ENCODE measurements at places on chromosomes 5 and 9.

GRCh38 chr9:6673326-6674025, 27.9 kb upstream of the GLDC start:
- no peak for DNase-seq

- DNase-seq = no peak
Observed at GRCh38 chr5:78399116-78399515, 38.7 kb downstream of the SCAMP1 start.

DNA sequence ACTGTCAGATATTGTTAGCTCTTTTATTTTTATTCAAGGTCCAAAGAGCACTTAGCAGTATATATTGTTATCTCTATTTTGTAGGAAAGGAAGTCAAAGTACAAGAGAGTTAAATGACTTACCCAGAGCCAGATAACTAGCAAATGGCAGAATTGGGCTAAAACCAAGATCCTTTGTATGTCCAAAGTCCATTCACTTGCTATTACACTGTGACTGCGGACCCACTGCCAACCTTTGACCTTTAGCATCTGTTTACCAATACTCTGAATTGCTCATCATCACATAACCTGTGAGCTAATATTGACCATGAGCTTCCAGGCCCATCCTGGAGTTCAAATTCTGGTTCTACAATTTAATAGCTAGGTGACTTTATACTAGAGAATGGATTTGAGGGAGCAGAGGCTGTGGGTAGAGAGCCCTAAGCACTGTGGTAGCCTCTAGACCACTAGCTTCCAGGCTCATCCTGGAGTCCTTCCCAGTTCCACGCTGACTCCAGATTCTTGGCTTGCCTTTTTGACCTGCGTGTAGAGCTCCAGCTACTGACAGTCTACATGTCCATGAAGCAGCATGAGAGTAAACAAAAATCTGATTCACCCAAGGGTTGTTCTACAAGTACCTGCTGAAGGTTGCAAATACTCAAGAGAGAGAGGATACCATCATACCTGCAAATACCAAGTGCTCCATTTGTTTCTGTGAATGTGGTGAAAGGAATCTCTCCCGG, 424.0 kb downstream of the SH3GL2 start:
- DNase-seq = no peak

- DNase-seq = no peak
Observed at GRCh38 chr9:97766092-97766491, 69.0 kb upstream of the XPA start.

DNA sequence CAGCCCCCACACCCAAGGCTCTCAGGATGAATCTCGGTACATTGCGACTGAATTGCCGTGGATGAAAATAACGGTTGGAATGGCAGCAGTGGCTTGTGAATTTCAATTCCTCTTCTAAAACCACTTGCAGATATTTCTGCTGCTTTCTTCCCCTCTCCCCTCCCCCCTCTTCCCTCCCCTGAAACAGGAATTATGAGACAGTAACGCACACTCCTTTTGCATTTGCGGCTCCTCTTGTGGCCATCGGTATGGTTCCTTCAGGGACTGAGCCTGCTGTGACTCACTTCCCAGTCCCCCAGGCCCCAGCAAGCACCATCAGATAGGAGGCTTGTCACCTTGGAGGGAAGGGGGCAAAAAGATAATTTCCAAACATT, 9.7 kb downstream of the DCANP1 start:
- no peak for DNase-seq

GRCh38 chr5:143207563-143208364, 195.7 kb downstream of the NR3C1 start:
- no peak for DNase-seq

DNA sequence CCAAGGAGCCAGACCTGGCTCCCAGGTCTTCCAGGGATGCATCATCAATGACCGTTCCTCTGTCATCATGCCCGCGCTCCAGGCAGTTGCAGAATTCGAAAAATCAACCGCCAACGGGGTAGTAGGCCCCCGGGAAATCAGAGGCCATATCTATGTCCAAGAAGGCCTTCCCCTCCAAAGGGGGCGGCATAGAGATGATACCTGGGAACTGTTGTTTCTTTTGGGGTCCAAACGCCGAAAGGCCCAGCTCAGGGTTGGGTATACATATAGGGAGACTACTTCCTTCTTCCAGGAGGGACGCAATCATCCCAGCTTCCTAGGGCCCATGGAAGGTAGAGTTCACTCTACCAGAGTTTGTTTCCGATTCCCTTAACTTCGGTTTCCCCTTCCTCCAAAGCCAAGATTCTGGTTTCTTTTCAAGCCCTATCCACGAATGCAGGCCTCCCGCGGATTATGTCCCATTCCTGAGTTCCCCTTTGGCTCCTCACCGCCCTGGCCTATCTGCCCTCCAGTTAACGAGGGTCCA, 754 bp downstream of the DCAF12 start:
- DNase-seq = no peak

DNA sequence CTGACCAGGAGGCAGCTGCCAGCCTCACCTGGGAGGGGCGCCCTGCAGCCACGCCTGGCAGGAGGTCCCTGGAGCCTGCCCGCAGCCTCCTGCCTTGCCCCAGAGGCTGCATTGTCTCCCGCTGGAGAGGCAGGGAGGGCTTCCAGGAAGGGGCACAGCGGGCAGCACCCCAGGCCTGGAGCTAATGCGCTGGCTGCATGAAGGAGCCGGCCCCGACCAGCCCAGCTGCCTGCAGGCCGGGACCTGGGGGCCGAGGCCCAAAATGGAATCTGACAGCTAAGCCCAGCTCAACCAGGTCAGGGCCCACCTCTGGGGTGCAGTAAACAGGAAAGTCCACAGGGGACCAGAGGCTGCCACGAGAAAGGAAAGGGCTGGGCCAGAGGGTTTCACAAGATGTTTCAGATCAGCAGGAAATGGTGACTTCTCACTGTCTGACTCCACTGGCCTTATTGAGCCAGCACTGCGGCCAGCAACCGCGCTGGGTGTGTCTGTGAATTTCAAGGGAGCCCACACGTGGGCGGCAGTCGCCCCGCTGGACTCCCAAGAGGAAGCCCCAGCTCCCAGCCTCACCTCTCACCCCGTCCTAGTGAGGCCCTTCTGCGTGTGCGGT, 18.6 kb upstream of the NOTCH1 start:
- no peak for DNase-seq

- peak; percentile 82 for DNase-seq
Observed at GRCh38 chr5:159094745-159095144, 5.0 kb downstream of the EBF1 start.

DNA sequence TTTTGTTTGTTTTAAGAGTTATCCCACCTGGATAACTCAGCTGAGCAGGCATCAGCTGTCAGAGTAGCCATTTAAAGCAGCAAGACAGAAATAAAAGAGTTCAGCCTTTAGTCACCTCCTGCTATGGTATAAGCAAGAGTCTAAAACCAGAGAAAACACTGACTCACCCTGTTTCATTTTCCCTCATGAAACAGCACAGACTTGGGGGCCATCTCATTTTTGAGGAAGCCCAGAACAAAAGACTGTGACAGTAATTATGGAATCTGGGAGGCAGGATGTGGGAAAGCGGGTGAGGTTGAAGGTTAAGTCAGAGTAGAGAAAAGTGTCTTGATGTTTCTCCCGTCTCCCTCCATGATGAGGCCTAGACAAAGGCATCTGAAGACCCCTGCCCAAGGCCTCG, 90.2 kb upstream of the FAM174A start:
- DNase-seq = no peak

- DNase-seq = no peak
Observed at GRCh38 chr9:26562338-26562737, 330.3 kb downstream of the CAAP1 start.

GRCh38 chr9:134794663-134795370, 85.8 kb upstream of the FCN2 start:
- DNase-seq = no peak

GRCh38 chr9:119273325-119273904, 95.8 kb downstream of the BRINP1 start:
- no peak for DNase-seq

DNA sequence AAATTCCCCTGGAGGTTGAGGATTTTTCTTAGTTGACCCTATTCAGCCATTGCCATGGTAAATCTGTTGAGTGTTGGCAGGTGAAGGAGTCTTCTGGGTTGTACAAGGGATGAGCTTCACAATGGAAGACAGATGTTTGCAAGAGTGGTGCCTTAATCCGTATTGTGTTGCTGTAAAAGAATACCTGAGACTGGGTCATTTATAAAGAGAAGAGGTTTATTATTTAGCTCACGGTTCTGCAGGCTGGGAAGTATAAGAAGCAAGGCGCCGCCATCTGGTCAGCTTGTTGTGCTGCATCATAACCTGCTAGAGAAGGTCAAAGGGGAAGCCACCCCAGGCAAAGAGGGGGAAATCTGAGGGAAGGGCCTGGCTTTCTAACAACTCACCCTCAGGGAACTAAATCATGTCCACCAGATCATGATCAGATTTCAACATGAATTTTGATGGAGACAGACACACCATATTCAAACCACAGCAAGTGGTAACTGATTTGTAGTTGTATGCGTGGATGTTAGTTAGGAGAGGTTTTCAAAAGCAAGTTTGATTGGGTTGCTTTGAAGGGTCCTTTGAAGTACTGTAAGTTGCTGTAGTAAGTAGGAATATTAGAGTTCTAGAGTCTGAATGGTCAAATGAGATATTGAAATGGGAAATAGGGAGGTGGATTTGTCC, 2.5 kb downstream of the TNPO1 start:
- DNase-seq = no peak

- DNase-seq = no peak
Observed at GRCh38 chr5:173864126-173865050, 23.8 kb upstream of the CPEB4 start.

- DNase-seq = no peak
Observed at GRCh38 chr5:133952729-133953567, 15.5 kb downstream of the C5orf15 start.

GRCh38 chr9:34403554-34404380, 27.1 kb upstream of the MYORG start:
- no peak for DNase-seq

DNA sequence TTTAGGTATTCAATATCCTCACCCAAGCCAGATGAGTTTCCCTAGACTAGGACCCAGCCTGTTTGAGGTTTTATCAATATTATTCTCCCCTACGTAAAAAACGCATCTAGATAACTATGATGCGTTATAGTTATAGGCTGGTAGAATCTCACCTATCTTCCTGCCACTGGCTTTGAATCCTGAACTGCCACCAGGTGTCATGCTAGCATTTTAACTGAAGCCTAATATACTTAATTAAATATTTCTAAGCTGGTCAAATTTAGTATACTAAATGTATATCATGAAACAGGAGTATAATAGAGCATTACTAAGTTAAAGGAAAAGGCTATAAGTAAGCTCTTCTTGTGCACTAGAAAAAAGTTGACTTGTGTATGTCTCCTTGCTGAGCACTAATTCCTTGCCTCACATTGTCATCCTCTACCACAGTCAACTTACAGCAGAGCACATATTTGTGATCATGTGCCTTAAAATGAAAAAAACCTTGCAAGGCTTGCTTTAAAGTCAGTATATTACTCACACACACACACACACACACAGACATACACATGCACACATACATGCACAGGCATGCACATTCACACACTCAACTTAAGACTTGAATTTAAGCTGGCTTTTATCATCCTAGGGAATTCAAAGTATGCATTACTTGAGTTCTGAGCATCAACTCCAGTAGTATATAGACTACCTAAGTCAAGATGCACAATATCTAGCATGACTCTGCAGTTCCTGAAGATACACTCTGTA, 303.4 kb downstream of the ADGRV1 start:
- DNase-seq = no peak

DNA sequence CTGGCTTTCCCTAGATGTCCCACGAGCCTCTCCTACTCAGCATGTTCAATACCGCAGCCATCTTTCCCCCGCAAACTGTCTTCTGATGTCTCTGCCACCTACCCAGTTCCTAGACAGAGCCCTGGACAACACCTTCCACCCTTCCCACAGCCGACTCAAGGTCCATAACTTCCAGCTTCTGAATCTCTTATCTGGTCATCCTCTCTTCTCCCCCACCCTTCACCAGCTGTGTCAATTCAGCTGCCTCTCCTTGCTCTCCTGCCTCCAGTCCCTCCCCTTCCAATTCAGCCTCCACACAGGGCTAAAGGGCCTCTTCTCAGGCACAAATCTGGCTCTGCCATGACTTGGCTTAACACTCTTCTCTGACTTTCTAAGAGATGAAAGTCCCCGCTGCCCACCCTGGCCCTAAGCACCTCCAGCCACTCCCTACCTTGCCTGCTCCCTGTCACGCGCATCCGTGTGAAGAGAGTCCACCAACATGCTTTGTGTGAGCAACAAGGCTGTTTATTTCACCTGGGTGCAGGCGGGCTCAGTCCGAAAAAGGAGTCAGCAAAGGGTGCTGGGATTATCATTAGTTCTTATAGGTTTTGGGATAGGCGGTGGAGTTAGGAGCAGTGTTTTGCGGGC, 25.2 kb downstream of the AQP7 start:
- no peak for DNase-seq

- no peak for DNase-seq
Observed at GRCh38 chr5:37825334-37825915, 14.4 kb downstream of the GDNF start.

GRCh38 chr5:55885359-55885758, 34.2 kb downstream of the IL31RA start:
- DNase-seq = no peak

DNA sequence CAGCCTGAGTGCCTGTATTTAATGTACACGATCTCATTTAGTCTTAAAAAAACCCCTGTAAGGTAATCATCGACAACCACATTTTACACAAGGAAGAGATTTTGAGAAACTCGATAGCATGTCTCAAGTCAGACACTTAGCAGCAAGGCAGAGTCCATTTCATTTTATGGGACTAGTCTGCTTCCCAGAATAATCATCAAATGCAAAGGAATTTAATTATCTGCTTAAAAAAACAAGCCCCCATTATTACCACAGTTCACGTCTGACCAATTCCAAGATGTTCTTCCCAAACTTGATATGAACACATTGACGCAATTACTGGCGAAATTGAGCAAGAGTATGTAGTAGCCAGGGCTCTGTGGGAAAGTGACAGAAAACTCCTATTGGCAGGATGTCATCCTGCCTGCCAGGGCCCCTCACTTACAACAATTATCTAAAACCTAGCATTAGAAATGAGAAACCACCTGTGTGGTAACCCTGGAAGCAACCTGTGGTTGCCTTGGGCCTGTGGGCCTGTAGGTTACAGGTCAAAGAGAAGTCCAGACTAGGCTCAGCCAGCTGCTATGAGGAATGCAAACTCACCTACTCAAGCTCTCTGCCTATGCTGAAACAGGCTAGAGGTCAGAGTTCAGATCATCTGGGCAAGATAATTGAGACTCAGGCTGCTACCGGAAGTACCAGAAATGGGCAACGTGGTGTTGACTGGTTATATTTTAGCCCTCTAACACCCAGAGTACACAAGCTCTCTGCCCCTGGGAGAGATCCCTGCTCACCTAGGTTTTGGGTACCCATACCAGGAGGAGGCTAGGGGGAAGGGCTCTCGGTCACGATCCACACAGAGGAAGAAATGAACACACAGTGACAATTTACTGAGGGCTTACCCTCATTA, 1.6 kb downstream of the B4GALT1 start:
- DNase-seq = no peak

GRCh38 chr5:98735806-98736507, 37.5 kb upstream of the RGMB start:
- no peak for DNase-seq

- DNase-seq = no peak
Observed at GRCh38 chr5:147619281-147619878, 109.5 kb upstream of the DPYSL3 start.
